GM23248 (cell line): ENCODE measurements at places on chromosomes 11 and 22. TPM values are rescaled to one million over a fixed set of nuclear protein-coding genes. Genes with fewer than 3 reads are reported as not detected.

Gene FOXRED1
- total RNA-seq, result 14.1 and 22.0 TPM in 2 replicates

DNA sequence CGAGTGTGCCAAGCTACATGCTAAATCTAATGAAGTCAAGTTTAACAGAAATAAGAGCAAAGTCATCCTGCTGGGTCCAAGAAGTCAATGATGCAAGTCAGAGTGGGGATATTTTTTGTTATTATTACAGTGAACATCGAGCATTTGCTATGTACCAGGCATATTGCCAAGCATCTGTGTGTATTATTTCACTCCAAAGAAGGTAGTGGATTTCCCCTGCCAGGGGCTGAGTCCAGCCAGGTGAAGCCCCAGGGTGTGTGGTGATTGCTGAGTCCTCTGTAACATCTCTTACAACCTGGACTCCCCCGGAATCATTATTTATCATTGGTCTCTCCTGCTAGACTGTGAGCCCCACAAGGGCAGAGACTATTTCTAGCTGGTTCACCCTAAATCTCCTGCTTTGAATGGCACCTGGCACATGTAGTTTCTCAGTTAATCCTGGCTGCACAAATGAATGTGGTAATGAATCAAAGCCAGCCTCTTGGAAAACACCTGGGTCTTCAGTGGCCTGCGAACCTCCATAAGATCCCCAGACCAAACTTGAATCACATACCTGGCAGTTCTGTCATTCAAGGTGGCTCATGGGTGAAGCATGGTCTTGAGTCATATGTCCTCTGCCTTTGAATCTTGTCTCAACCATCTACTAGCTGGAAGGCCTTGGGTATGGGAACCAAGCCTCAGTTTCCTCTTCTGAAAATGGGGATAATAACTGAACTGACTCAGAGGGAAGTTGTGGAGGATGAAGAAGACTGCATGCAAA lies 549.2 kb downstream of the MIAT start:
- DNase-seq, result peak; percentile 48
- H3K27ac ChIP-seq, result peak overlapping the region; percentile 38
- no peaks in the 10 kb centered on the region for H3K36me3 ChIP-seq
- H3K27me3 ChIP-seq, result no peaks in the 10 kb centered on the region
- H3K4me1 ChIP-seq, result peaks cover 41% of the 10 kb centered on the region
- no peak overlapping the region for H3K4me3 ChIP-seq

- no peaks in the 10 kb centered on the region for H3K36me3 ChIP-seq
- H3K27me3 ChIP-seq, result peaks cover 10% of the 10 kb centered on the region; the same call in 1 of the 2 replicates
- no peaks in the 10 kb centered on the region for H3K4me1 ChIP-seq
- peak; percentile 27 for DNase-seq
Observed at GRCh38 chr22:27032091-27032761, 374.8 kb downstream of the MIAT start.

DNA sequence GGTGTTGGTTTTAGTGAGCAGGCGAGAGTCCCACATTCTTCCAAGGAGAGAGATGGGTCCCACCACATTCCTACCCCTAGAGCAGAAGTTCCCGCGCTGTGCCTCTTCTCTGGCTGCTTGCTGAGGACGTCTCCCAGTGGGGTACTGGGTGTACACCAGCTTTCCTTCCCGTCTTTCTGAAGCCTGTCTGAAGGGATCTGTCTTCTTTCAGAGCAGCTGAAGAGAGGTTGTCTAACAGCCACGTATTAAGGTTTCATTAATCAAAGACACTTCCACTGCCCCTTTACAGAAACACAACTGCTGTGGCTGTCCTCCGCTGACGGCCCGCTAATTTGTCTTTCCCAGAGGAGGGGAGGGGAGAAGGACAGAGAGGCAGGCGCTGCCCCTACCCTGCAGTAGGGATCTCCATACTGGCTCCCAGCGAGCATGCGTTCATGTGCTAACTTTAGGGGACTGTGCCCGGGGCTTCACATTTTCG lies 56.0 kb downstream of the ZBTB16 start:
- no peak overlapping the region for H3K4me3 ChIP-seq
- no peak for DNase-seq
- peaks cover 64% of the 10 kb centered on the region for H3K27me3 ChIP-seq
- H3K4me1 ChIP-seq, result no peaks in the 10 kb centered on the region

Gene PC
- 16.4 and 23.1 TPM in 2 replicates for total RNA-seq

DNA sequence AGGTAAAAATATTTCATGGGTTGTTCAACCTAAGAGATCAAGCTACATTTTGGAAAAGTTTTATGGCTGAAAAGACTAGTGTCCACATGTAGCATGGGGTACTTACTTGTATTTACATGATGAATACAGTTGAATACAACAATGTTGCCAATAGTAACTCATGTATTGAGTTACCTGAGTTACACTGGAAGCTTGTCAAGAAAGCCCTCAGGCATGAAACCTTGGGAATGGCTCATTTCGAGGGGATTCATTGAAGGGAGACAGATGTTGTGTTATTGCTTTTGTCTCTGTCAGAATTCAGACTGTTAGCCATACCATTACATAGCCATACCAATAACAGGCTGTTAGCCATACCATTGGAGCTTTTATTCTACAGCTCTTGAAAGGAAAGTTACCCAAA lies 9.2 kb downstream of the OR51F2 start:
- DNase-seq, result no peak
- H3K27ac ChIP-seq, result no peak overlapping the region
- no peaks in the 10 kb centered on the region for H3K27me3 ChIP-seq
- no peak overlapping the region for H3K4me3 ChIP-seq
- H3K4me1 ChIP-seq, result no peaks in the 10 kb centered on the region

Gene KCTD21
- total RNA-seq, result 7.5 and 13.1 TPM in 2 replicates

DNA sequence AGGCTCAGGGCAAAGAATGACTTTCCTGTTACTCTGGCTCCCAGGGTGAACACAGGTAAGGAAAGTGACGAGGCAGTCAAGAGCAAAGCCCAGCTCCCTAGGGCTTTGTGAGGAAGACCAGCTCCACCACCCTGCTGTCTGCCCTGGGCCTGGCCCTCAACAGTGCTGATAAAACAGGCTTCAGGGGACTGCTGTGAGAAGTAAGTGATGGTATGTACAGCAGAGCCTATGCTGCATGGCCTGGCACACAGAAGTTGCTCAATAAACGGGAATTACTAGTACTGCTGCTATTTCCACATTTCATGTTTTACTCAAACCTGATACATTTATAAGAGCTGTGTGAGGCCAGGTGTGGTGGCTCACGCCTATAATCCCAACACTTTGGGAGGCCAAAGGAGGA lies 50.3 kb downstream of the MICAL3 start:
- H3K36me3 ChIP-seq, result no peaks in the 10 kb centered on the region
- peak; percentile 43 for DNase-seq
- H3K27ac ChIP-seq, result peak overlapping the region; percentile 78
- no peak overlapping the region for H3K4me3 ChIP-seq
- peaks cover 53% of the 10 kb centered on the region for H3K4me1 ChIP-seq
- no peaks in the 10 kb centered on the region for H3K27me3 ChIP-seq

Gene FUT4
- total RNA-seq, result 4.2 and 7.9 TPM in 2 replicates

Gene PANX2
- total RNA-seq, result under 0.01 TPM in 1 of 2 replicates, not detected in the other

Gene TSKU
- total RNA-seq, result 30.6 and 40.1 TPM in 2 replicates

- no peaks in the 10 kb centered on the region for H3K27me3 ChIP-seq
- no peak for DNase-seq
- H3K27ac ChIP-seq, result no peak overlapping the region
- H3K36me3 ChIP-seq, result peaks cover 5% of the 10 kb centered on the region; the same call in 1 of the 2 replicates
- peaks cover 8% of the 10 kb centered on the region; the same call in 1 of the 2 replicates for H3K4me1 ChIP-seq
Observed at GRCh38 chr22:26735019-26735409, 77.6 kb downstream of the MIAT start.

DNA sequence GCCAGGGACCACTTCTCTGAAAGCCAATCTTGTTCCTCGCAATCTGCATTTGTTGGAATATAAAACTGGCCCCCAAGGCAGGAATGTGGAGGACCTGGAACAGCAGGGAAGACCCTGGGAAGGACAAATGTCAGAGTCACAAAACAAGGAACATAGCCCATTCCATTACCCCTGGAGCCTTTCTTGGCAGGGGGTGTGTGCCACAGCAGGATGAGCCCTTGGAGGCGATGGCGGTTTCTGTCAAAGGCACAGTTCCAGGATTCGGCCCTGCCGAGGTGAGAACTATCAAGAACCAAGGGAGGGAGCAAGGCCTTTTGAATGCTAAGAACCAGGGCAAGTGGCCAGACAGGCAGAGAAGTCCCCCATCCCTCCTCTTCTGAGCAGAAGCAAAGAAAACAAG lies 204.3 kb downstream of the TRIM29 start:
- H3K36me3 ChIP-seq, result no peaks in the 10 kb centered on the region
- H3K4me1 ChIP-seq, result no peaks in the 10 kb centered on the region
- H3K27me3 ChIP-seq, result peaks cover 59% of the 10 kb centered on the region; the same call in 1 of the 2 replicates
- H3K27ac ChIP-seq, result no peak overlapping the region
- no peak for DNase-seq

DNA sequence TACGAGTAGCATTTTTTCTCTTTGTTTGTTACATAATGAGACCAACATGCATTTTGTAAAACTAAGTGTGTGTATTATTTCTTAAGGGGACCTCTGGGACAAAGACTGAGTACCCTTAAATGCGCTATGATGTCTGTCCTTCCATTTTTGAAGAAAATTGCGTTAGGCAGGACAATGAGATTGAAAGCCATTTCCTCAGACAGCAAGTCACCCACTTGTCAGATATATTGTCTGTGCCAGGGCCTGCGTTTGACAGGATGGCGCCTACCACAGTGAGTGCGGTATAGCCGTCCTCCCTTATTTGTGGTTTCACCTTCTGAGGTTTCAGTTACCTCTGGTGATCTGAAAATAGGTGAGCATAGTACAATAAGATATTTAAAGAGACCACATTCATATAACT lies 2.2 kb downstream of the AP2A2 start:
- no peaks in the 10 kb centered on the region for H3K36me3 ChIP-seq
- no peaks in the 10 kb centered on the region for H3K27me3 ChIP-seq
- no peak overlapping the region for H3K27ac ChIP-seq
- DNase-seq, result no peak
- no peak overlapping the region for H3K4me3 ChIP-seq

- H3K27me3 ChIP-seq, result no peaks in the 10 kb centered on the region
- H3K4me3 ChIP-seq, result no peak overlapping the region
- no peaks in the 10 kb centered on the region for H3K36me3 ChIP-seq
- H3K27ac ChIP-seq, result no peak overlapping the region
- no peak for DNase-seq
- 0 out of 2 replicates have a peak, but pooled peaks cover 9% of the 10 kb centered on the region for H3K4me1 ChIP-seq
Observed at GRCh38 chr22:24008022-24008283, 2.7 kb upstream of the GSTT4 start.

DNA sequence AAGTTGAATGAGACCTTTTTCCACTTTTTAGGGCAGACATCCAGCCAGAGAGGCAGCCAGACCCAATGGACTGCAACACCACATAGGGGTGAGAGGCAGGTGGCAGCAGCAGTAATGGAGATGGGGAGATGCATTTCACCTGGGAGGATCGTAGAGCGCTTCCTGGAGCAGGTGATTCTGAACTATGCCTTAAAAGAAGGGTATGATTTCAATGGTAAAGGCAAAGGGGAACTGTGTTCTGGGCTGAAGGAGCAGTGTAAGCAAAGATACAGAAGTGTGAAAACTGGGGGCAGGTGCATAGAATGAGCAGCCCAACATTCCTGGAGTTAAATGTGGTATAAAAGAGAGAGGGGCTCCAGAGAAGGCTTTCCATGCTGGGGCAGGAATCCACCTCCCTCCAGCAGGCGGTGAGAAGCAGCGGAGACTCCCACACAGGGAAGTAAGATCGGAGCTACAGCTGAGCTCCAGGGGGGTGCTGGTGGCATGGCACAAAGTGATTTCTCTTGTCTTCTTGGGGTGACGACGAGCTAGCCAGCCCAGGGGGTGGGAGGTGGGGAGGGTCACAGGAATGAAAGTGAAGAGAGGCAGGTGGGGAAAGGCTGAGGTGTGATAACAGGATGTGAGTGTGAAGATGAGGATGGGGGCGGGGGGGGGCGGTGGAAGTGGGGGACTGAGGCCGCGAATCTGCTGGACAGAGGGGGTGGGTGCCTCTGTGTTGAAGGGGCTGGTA lies 4.3 kb upstream of the SERHL2 start:
- no peak for DNase-seq
- H3K4me1 ChIP-seq, result no peaks in the 10 kb centered on the region
- no peaks in the 10 kb centered on the region for H3K36me3 ChIP-seq
- H3K27me3 ChIP-seq, result 0 out of 2 replicates have a peak, but pooled peaks cover 10% of the 10 kb centered on the region

GRCh38 chr22:28904211-28904896 lies 21.0 kb downstream of the ZNRF3 start:
- H3K36me3 ChIP-seq, result no peaks in the 10 kb centered on the region
- DNase-seq, result peak; percentile 20
- H3K27ac ChIP-seq, result no peak overlapping the region
- H3K27me3 ChIP-seq, result no peaks in the 10 kb centered on the region

DNA sequence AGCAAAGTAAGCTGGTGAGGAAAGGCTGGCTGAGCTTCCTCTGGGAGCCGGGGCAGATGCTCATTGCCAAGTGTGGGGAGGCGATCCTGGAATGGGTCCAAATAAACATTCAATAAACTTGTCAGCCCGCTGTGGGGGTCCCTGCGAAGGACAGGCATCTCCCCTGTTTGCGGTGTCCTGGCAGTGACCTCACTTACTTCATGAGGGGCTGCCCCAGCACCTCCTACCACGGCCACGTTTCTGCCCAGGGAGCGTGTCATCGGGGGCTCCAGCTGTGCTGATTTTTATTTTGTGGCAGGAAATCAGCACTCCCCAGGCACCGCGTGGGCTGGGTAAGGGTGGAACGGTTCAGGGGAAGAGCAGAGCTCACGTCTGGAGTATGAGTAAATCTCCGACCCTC lies 493.9 kb upstream of the B3GAT1 start:
- DNase-seq, result no peak
- no peaks in the 10 kb centered on the region for H3K27me3 ChIP-seq
- no peak overlapping the region for H3K27ac ChIP-seq
- no peak overlapping the region for H3K4me3 ChIP-seq

Gene MAPK8IP1
- total RNA-seq, result 8.1 and 9.5 TPM in 2 replicates

Gene KRTAP5-9
- total RNA-seq, result not detected in 2 replicates

Gene SMIM38
- not detected in 2 replicates for total RNA-seq

DNA sequence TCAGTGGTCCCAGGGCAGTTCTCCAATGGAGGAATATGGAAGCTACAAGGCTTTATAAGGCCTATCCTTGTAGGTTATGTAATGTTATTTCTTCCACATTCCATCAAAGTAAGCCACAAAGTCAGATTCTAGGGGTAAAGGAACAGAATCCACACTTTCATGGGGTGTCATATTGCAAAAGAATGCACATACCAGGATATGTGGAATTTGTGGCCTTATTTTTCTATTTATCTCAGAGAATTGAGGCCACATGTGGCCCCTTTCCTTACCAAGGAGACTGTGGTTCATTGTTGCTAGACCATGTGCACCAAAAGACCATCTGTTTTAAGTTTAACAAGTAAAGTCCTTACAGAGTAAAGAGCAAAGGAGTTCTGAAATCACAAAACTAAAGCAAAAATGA lies 12.9 kb downstream of the LRRC4C start:
- no peaks in the 10 kb centered on the region for H3K27me3 ChIP-seq
- no peaks in the 10 kb centered on the region for H3K36me3 ChIP-seq
- H3K4me1 ChIP-seq, result no peaks in the 10 kb centered on the region
- DNase-seq, result no peak
- H3K27ac ChIP-seq, result no peak overlapping the region

Gene CD6
- total RNA-seq, result not detected in 2 replicates

Gene NXPE4
- total RNA-seq, result not detected in 2 replicates

DNA sequence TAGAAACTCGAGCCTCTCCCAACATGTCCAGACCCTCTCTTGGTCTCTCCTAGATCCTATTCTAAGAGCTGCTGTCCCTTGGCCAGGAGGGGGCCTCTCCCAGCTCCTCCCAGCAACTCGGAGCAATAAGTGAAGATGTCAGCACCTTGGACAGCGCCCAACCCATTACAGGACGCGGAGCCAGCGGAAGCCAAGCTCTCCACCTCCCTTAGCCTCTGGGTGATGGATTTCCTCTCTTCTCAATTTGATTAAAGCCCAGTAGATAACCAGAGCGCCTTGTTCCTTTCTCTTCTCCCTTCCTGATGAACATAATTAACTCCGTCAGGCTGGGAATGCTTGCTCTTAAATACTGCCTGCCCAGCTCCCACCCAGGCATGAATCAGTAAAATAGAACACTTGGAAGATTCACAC lies 26.2 kb upstream of the TPBGL start:
- H3K27me3 ChIP-seq, result peaks cover 7% of the 10 kb centered on the region; the same call in 1 of the 2 replicates
- H3K4me3 ChIP-seq, result no peak overlapping the region
- no peaks in the 10 kb centered on the region for H3K4me1 ChIP-seq
- H3K36me3 ChIP-seq, result no peaks in the 10 kb centered on the region
- H3K27ac ChIP-seq, result no peak overlapping the region
